ENCODE measurements at places on chromosomes 5 and 9.

DNA sequence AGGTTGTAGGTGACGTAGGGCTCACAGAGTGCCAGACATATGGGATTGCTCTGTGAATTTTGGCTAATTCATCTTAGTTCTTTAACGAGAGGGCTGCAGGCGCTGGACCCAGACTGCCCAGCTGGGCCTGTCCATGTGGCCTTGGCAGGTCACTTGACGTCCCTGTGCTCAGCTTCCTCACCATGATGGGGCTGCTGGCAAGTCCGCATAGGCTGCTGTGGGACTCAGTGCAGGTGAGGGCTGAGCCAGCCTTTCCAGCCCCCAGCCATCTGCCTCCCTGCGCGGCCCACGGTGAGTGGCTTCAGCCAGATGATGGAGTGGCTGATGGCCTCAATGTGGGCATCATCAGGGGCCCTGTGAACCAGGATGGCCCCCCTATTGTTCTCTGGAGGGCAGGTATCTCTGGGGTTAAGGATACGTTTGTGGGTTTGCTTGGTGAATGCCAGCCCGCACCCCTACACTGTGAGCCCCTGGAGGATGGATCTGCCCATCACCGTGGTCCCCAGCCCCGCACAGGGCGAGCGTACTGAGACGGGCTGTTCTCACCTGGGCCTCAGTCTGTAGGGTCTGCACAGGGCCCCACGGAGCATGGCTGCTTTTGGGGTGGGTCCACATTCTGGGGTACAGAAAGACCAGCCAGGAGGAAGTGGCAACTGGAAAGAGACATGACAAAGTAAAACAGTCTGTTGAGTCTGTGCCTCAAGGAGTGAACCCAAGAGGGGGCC, 3.7 kb downstream of the CARD19 start:
- DNase-seq = no peak

DNA sequence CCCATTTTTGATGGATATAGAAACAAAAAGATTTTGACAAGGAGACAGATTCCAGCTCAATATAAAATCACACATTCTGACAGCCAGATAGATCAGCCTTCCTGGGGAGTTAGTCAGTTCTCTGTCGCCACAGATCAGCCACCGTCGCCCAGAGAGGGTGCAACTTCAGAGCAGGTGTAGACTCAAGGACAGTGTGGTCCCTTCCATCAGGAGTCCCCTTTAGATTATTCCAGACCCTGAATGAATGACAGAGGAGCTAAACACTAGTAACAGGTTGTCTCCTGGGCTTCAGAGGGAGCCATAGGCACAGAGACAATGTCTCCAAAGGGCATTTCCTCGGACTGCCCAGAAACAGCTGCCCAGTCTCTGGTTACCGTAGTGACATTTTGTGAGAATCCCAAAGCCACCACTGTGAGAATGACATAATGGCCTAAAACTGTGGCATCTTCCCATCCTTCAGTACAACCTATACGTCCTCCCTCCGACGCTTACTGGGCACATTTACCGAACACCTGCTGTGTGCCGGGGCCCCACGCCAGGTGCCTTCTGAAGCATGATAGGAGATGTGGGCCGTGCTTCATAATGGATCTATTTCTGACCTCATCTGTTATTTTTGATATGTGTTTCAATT, 47.4 kb upstream of the SLC2A8 start:
- no peak for DNase-seq

- no peak for DNase-seq
Measured at GRCh38 chr9:105911104-105911911, 217.0 kb downstream of the TMEM38B start.

DNA sequence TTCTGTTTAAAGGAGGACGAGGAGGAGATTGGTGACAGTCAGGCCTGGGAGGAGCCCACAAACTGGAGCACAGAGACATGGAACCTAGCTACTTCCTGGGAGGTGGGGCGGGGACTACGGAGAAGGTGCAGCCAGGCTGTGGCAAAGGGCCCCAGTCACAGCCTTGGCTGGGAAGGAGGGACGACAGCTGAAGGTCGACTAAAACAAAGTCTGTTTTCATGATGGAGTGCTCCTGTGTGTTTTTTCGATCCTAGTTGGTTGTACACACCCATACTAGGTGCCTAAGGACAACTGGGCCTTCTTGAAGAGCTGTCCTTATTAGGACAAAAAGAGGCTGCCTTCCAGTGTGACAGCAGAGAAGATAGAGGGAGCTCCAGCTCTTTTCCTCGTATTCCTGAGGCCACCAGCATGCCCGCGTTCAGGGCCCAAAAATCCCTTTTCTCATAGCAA, 2.9 kb downstream of the CCDC107 start:
- no peak for DNase-seq

DNA sequence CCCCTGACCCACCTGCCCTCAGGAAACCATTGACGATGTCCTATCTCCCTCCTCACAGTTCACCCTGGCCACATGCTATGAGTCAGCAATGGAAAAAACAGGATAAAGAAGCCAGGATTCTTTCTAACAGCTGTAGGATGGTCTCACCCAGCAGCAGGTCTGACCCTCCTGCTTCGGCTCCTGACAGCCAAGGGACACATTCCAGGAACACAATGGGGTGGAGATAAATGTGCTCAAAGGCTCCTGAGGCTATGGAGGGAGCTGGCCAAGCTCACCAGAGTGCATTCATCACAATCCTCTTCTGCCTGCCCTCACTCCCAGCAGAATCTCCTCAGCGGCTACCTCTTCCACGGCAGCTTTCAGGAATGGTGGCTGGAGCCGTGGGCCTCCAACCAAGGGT, 170.3 kb downstream of the PJA2 start:
- no peak for DNase-seq

DNA sequence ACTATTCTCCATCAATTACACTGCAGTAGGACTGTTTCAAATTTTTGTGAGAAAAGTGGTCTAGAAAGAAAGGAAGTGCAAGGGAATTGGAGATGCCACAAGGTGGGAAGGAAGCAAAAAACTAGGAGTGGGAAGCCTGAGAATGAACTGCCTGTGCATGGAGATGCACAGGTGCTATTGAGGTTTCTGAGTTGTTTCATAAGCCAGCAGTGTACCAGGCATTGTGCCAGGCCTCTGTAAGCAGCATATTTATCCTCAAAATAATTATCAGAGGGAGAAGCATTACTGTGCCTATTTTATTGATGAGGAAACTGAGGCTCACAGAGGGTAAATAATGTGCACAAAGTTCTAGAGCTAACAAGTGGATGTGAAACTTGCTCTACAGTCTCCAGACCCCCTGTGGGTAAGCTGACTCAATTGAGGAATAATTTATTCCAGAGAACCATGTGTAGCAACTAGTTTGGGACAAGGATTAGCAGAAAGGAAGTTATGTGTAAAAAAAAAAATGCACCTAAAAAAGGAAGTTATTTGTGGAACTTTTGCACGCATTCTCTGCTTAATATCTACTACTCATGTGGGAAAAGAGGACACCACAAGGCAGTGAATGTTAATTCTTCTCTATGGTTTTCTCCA, 96.7 kb downstream of the SNCAIP start:
- no peak for DNase-seq
